Urinary bladder (tissue), 4 donors: ENCODE measurements at places on chromosomes 13 and 19.

DNA sequence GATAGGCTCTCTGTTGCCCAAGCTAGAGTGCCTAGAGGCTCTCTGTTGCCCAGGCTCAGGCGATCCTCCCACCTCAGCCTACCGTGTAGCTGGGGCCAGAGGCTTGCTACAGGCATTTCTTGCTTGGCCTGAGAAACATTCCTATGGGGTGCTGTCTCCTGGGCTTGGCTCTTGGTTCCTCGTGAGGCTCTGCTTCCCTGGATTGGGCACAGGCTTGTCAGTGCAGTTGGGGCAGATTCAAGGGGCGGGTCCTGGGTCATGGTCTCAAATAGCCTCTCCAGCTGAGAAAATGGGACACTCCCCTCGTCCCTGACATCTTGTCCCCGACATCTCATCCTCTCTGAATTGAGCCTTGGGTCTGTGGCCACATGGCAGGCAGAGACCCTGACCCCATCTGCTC lies 4.9 kb downstream of the TSSK6 start:
- DNase-seq, result no peak

DNA sequence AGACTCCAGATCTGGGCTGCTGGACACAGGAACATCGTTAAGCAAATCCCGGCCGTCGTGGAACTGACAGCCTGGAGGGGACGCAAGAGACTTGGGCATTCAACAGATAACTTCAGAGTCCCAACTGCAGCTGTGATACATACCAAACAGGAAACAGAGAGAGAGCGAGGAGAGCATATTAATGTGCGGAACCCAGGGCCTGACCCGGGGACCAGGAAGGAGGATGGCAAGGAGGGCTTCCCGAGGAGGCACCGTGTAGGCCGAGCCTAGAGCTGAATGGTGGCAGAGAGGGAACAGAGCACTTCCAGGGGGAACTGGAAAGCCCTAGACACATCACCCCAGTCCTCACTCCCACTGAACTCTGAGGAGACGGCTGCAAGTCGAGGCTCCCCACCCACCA lies 68.1 kb downstream of the SIPA1L3 start:
- DNase-seq, result no peak

GRCh38 chr19:11843722-11844121 lies 4.8 kb upstream of the ZNF439 start:
- DNase-seq, result no peak

- DNase-seq, result no peak
Observed at GRCh38 chr13:110382229-110382628, 75.1 kb downstream of the COL4A2 start.

DNA sequence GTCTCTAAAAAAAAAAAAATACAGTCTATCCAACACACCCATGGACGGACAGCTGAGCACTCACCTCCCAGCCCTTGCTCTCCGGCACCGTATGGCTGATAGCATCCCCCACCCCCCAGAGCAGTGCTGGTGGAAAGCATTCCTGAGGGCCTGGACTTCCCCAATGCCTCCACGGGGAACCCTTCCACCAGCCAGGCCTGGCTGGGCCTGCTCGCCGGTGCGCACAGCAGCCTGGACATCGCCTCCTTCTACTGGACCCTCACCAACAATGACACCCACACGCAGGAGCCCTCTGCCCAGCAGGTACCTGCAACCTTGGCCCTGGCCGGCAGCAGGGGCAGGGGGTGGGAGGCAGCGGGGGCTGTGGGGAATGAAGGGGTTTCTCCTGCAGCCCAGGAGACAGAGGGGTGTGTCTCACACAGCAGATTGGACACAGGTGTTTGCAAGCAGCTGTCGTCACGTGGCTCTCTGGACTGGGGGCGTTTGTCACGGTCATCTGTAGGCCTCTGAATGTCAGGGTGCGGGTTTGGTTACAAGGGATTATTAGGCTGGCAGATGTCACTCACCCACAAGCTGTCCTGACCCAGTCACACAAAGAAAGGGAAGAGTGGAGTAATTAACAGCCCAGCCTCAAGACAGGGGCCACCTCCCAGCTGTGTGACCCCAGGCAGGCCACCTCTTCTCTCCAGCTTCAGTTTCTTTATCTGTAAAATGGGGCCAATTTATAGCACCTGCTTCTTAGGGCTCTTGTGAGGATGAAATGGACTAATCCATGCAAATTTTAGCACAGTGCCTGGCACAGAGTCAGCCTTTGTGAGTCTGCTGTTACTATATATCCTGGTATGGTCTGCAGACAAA lies 19.3 kb downstream of the PLD3 start:
- no peak for DNase-seq

DNA sequence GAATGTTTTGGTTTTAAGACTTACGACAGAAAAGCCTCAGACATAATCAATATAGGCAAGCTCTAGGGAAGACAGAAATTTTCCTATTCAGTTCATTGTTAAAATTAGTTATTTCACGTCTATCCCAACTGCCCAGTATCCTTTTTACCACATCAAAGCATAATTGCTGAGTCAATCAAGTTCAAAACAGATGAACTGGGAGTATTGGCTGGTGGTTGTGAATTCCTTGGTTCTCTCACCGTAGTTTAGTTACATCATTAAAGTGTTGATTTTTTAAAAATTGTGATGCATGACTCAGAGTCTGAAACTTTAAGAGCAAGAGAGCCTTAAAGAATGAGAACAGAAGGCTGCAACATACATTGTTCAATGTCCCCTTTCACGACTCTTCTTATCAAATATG lies 143.3 kb upstream of the FREM2 start:
- no peak for DNase-seq

GRCh38 chr13:94119360-94119936 lies 360.0 kb downstream of the DCT start:
- no peak for DNase-seq

- DNase-seq, result no peak
Observed at GRCh38 chr13:85650613-85651012, 148.6 kb downstream of the SLITRK6 start.

DNA sequence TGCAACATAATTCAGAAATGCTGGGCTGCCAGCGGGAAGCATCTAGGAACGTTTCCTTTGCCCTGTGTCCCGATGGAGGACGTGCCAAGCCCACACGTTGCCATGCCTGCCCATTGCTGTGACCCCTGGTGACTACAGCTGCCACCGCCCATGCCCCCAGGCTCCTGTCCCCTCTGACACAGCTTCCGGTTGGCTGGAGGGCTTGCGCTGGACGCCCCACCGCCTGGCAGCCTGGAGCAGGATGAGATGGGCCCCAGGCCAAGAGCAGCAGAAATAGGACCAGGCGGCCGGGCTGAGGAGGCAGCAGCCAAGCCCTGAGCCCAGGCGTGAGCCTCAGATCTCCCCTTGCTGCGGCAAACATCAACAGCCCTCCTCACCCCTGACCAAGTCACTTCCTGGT lies 125.9 kb downstream of the COL4A2 start:
- no peak for DNase-seq

GRCh38 chr19:19170873-19171672 lies 1.0 kb upstream of the MEF2B start:
- DNase-seq, result no peak

GRCh38 chr19:32824191-32824751 lies 45.3 kb downstream of the SLC7A9 start:
- DNase-seq, result no peak

DNA sequence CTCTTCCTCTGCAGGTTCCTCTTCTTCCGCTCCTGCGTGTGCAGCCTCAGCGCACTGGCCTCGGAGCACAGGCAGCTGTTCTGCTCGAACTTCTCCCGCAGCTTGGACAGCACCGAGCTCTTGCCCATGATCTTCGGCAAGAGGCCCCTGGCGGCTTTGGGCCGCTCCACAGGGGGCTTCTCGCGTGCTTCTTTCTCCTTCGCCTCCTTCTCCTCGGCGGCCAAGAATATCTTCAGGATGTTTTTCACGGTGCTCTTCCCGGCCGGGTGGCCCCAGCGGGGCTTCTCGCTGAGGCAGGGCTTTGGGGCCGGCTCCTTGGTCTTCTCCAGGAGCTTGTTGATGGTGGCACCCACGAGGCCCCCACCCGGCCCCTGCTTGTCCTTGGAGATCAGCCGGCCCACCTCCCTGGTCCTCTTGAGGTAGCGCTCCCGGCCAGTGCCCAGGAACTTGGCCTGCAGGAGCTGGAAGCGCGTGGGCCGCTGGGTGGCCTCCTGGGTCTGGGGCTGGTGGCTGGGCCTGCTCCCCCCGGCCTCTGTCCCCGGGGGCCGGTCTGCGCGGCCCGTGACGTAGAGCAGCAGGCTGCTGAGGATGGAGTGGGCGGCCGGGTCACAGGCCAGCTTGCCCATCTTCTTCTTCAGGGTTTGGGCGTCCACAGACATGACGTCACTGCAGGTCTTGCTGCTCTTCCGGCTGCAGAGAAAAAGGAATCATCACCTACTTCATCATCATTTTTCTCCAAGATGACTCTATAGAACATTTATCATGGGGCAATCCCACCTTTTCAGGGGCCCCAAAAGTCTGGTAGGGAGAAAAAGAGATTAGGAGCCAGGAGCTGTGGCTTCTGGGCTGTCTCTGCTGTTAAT lies 43.8 kb upstream of the GRTP1 start:
- no peak for DNase-seq

- DNase-seq, result no peak
Observed at GRCh38 chr19:39410831-39411080, 1.7 kb upstream of the PLEKHG2 start.

- DNase-seq, result no peak
Observed at GRCh38 chr19:1038978-1039645, 795 bp upstream of the ABCA7 start.

- no peak for DNase-seq
Observed at GRCh38 chr13:97441368-97441767, 7.4 kb downstream of the RAP2A start.

- DNase-seq, result no peak
Observed at GRCh38 chr13:65460136-65460535, 1770.0 kb downstream of the PCDH9 start.

DNA sequence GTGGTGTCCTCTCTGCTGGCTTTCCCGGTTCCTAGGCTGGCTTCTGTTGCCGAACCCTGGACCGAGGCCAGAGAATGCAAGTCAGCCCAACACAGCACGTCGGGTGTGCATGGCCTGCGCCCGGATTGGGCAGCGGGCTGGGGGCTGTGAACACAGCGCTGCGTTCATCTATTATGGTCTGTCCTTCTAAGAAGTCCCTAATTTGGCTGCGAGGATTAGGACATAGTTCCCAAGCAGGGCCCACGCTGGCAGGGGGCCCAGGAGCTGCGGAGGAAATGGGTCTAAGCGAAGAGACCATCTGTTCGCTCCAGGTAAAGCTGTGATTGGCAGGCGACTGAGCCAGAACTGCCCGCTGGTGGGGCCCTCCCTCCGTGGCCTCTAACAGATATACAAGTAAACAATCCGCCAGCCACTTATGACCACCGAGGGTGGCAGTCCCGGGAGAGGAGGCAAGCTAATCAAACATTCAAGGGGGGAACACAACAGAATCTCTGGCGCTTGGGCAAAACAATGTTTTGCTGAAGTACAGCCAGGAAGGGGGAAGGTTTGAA lies 6.0 kb downstream of the SYCE2 start:
- peak; percentile 69 for DNase-seq

DNA sequence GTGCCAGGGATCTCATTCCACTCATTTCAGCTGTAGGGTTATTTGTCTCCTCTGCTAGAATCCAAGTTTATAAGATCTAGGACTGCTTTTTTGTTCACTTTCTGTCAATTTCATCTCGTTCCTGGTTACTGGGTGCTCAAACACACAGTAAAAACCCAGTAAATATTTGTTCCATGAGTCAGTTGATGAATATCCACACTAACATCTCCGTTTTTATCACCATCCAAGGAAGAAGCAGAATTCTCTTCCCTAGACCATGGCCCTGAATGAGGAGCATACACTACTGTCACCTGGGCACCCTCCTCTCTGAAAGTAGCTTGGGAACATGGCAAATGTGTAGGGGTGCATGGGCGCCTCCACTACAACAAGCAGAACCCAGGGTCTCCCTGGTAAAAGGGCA lies 390.8 kb downstream of the FOXO1 start:
- no peak for DNase-seq

GRCh38 chr13:21625366-21625765 lies 21.4 kb upstream of the MICU2 start:
- DNase-seq, result no peak
